Kidney glomerular epithelial cell (primary cell): ENCODE measurements at places on chromosomes 1 and 21.

- no peak for DNase-seq
Measured at GRCh38 chr1:35915693-35916092, 15.2 kb upstream of the AGO3 start.

GRCh38 chr1:218867941-218868626, 305.6 kb upstream of the LYPLAL1 start:
- DNase-seq = no peak

DNA sequence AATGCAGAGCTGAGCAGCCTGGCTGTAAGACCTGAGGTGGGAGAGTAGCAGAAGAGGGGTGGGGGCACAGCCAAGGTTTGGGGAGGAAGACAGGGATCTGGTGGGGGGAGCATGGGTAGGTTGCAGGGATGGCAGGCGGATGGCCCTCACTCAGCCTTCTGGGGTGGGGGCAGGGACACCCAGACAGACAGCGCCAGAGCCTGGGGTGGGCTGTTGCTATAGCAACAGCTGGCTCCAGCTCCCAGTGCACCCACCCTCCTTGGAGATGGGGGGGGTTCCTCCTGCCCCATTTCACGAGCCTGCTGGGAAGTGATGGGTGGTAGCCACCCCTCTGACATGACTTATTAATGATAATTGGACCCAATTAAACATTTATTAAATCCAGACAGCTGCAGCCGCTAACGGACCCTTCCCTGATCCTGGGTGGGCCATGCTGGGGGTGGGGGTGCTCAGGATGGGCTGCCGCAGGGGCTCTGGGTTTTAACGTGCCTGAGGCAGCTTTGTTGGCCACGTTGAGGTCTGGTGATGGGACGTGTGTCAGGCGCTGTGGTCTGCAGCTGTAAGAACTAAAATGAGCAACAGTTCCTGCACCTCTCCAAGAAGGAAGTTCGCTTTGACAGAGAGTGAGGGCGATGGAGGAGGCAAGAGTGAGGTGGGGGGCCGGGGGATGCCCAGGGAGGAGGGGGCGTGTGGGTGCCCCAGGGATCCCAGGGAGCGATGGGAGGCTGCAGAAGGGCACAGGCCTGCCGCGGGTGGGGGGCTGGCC, 19.4 kb downstream of the AGRN start:
- no peak for DNase-seq

GRCh38 chr1:234980291-234980644, 148.4 kb downstream of the TOMM20 start:
- peak; percentile 83 for DNase-seq

DNA sequence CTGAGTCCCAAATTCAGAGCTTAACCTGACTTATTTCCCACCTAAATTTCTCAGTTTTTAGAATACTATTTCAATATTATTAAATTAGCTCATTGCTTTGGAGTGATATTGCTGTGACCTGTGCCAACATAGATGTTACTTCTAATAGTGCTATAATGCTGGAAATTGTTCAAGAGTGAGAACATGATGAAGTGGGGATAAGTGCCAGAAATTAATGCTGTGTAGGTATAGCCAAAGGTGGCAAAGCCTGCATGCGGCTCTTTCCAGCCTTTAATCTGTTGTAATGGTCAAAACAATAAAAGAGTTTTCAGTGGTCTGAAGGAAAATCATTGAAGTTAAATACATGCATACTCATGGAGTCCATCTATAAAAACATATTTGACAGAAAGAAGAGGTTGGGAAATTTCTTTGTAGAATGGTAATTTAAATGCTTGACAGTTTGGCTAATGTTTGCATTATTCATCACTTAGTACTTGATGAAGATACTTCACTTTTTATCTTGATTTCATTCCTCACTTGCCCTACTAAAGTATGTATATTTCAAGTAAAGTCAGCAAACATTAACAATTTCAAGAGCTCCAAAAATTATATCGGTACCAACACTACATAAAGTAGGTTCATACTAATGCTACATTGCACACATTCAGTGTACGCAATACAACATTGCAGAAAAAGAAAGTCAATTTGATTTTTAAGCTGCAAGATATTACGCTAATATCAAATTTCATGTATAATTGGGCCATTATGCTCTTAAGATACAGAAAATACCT, 82.1 kb downstream of the OLFM3 start:
- DNase-seq = no peak

- no peak for DNase-seq
Measured at GRCh38 chr1:74415935-74416334, 96.5 kb downstream of the LRRC53 start.

DNA sequence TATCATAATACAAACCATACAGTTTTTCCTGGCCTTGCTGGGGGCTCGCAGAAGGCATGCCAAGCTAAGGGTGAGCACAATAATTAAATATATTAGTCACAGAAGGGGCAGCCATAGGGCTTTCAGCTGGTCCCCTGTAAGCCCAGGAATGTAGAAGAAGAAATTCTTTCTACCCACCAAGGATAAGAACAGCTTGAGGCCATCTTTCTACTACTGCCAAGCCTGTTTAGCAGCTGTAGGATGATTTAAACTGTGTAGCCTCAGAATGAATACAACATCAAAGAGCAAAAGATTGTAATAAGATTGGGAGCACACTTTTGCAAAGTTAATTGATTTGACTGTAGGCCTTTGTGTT, 171.5 kb downstream of the LRRC7 start:
- no peak for DNase-seq

DNA sequence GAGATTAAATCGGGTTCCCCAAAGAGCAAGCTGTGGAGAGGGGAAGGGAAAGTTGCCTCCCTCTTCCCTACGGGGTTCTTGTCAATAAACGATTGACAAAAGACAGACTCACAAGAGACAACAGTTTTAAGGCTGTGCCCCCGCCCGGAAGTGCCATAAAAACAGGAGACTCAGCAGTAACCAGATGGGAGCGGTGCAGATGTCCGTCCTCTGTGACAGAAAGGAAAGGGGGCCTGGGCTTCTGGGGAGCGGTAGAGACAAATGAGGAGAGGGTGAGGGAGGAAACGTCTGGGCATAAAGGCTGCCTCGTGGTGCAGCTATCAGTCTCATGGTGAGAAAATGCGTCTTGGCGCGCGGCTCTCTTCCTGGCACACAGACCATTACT, 5.9 kb downstream of the TP73 start:
- no peak for DNase-seq

DNA sequence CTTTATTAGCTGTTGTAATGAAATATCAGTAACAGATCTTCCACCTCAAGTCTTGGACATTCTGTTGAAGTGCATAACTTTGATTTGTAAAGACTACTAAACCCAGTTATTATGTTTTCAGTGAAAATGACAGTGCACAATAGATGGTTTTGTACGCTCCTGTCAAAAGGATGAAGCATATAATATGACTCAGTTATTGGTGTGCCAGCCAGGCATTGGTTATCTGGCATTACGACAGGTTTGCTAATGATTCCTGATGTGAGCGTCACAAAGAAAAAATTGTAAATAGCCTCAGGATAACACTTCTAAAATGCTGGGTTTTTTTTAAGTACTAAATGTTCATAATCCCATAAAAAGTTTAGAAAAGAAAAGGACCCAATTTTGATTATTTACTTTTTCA, 147.9 kb downstream of the MAGI3 start:
- no peak for DNase-seq

DNA sequence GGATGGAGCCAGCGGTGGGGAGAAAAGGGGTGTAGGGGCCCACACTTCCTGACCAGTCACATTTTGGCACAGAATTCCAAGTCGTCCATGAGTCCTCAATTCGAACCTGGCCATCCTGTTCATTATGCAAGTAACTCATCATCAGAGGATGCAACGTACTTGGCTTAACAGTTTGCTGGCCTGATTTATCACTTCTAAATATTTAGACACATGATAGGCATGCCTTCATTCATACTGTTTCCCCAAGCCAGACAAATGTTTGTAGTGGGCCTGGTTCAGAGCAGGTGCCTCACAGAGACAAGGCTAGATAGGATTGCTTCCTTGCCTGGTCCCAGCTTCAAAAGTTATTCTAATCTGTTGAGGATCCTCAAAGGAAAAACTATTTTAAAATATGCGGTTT, 66.7 kb downstream of the WLS start:
- DNase-seq = no peak

- no peak for DNase-seq
Measured at GRCh38 chr1:202811296-202812175, 782 bp downstream of the PCAT6 start.

DNA sequence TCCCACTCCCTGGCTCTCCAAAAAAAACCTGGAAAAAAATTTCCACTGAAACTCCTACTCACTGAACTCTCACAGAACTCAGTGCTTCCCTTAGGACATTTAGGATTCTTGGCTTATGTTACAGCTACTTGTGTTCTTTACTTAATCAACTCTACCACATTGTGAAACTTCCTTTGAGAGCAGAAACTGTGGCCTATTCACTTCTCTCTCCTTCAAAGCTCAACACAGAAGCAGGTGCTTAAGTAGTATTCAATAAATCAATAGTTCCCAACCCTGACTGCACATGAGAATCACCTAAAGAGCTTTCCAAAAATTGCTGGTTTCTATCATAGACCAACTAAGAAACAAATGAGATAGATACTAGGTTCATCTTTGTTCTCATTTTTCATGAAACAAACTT, 67.9 kb upstream of the DMRTA2 start:
- DNase-seq = no peak

- peak; percentile 87 for DNase-seq
Measured at GRCh38 chr1:158285756-158286241, 3.9 kb upstream of the CD1C start.

GRCh38 chr1:214850432-214851050, 232.0 kb upstream of the KCNK2 start:
- DNase-seq = no peak

GRCh38 chr1:164495905-164496304, 63.1 kb upstream of the PBX1 start:
- DNase-seq = no peak

DNA sequence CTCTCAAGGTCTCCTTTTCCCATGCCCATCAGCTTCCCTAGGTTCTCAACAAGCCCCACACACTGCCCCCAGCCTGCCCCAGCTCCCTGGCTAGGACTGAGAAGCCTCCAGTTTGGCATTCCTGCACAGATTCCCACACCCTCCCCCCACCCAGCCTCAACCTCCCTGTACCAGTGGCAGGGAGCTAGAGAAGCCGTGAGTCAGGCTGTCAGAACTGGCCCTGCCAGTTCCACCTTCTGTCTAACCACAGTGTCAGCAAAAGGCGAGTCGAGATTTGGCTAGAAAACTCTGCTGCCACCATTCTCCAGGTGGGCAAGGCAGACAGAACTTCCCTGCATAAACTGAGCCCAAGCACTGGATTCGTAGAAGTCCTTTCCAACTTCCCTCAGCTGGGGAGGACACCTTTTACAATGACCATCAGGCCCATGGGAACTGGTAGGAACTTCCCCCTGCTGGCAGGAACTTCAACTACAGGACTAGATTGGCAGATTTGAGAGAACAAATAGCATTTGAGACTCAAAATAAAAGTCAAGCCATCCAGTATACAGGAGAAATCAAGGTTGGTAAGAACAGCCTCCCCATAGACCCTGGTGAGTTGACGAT, 31.0 kb downstream of the TNNT2 start:
- DNase-seq = peak; percentile 50

GRCh38 chr21:32572574-32573420, 12.5 kb downstream of the TCP10L start:
- DNase-seq = no peak

DNA sequence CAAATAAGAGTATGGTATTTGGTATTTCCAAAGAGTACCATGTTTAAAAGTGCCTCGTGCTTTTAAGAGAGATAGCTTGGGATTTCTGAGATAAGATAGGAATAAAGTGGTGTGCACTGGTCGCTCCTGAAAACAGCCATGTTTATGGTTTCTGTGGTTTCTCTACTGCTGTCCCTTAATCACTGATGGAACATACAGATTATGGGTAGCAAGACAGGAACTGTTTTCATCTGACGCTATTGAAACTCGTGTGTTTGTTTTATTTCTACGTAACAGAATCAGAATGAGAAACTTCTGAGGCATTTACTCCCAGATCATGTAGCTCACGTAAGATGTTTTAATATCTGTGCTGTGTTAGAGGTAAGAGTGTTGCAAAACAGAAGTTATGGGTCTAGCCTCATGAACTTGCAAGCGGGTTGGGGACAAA, 126.0 kb downstream of the KIAA0319L start:
- DNase-seq = no peak

DNA sequence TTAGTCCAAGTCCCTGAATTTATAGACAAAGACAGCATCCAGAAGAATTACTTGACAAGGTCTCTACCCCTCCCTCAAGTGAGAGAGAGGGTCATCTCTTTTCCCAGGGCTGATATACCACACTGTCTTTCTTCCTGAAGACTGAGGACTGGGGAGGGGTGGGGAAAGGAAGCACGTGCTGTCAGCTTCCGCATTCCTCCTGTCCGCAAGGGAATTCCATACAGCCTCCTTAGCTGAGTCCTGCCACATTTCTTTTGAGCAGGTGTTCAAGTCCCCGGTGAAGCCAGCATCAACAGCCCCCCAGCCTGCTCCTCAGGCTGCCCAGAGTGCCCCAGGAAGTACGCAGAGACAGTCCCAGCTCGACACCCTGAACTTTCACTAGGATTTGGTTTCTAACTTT, 34.2 kb downstream of the PCAT6 start:
- no peak for DNase-seq

DNA sequence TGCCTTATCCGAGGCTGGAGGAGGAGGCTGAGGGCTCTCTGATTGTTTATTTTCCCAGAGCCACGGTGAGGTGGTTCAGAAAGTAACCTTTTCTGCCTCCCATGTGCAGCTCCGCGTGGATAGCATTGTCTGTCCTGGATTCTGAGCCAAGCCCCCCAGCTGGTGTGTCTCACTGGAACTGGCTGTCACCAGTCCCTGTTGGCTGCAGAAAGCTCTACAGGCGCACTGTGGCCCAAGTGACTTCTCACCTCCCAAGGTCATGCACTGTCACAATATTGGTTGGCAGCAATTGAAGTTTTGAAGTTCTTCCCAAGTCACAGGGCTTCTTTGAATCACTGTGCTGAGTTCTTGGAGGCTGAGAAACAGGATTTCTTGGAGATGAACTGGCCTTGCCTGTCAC, 8.2 kb downstream of the BMP8A start:
- DNase-seq = no peak
